Spinal cord (tissue), 10 donors: ENCODE measurements at places on chromosomes 6 and 20. TPM values are rescaled to one million over a fixed set of nuclear protein-coding genes. Genes with fewer than 3 reads are reported as not detected.

The KIFC1 gene
- 6.7 TPM for total RNA-seq

The NRSN1 gene
- total RNA-seq = 3.2 TPM

The TSBP1 gene
- total RNA-seq = not detected

The FAM209B gene
- total RNA-seq = not detected

The CNKSR3 gene
- total RNA-seq = 4.9 TPM

The PI16 gene
- 47.4 TPM for total RNA-seq

The RGS17 gene
- 40.8 TPM for total RNA-seq

The NHLRC1 gene
- 2.4 TPM for total RNA-seq

DNA sequence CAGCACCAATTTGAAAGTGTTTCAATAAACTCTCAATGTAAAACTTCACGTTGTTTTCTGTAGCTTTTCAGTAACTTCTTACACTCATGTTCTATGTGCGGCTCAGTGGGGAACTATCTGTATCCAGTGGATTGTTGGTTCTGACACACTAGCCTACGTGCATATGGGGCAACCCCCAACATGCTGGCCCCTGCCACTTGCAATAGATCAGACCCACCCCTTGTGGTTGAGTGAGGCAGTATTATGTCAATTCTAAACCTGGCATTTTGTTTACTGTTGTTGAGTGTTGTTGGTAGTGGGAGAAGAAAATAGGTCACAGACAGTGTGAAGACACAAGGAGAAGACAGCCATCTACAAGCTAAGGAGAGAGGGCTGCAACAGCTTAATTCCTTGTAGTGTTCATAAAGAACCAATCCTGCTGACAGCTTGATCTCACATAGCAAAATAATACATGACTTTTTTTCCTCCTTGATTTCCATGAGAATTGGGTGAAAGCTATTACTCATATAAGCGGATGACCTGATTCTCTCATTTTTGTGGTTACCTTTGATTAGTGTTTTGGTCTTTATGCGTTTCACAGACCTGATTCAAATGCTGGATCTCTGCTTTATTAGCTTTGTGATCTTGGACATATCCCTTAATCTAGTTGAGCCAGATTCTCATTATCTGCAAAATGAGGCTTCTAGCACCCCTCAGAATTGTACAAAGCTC is 320.4 kb downstream of the LAMA2 start:
- no peaks in the 10 kb centered on the region for H3K27me3 ChIP-seq
- H3K27ac ChIP-seq = no peak overlapping the region
- no peaks in the 10 kb centered on the region for H3K36me3 ChIP-seq
- DNase-seq = no peak

DNA sequence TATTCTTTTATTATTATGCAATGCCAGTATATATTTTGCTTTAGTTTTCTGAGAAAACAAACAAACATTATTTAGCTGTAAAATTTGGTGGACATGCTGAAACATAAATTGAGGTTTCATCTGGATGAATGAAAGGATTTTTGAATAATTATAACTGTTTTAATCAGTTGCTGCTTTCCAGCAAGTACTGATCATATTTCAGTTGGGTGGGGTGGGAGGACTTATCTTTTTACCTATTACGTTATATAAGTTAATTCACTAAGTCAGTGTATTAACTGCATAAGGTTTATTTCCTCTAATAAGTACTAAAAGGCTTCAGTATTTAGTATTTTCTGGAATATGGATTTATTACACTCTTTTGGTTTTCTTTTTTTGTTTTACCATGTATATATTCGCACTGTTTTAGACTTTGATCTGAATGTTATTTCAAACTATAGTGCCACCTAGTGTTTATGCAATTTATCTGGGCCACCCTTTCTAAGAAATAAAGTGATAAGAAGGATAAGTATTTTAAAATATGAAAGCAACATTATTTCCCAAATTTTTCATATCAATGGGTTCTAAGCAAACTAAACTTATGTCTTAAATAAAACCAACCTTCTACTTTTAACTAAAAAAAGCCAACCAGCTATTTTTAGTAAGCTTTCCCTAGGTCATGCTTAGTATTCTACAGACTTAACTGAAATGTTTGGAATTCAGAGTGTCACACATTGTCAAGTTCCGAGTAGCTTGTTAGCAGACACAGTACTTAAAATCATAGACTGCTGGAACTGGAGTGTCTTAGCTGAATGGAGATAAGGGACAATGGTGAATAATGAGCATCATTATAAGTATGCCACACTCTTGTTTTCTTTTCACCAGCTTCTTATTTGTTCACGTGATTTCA is 105.4 kb upstream of the MCHR2 start:
- H3K4me1 ChIP-seq = no peaks in the 10 kb centered on the region
- no peak overlapping the region for H3K27ac ChIP-seq
- no peaks in the 10 kb centered on the region for H3K27me3 ChIP-seq
- no peaks in the 10 kb centered on the region for H3K36me3 ChIP-seq
- H3K4me3 ChIP-seq = no peak overlapping the region
- no peak for DNase-seq

DNA sequence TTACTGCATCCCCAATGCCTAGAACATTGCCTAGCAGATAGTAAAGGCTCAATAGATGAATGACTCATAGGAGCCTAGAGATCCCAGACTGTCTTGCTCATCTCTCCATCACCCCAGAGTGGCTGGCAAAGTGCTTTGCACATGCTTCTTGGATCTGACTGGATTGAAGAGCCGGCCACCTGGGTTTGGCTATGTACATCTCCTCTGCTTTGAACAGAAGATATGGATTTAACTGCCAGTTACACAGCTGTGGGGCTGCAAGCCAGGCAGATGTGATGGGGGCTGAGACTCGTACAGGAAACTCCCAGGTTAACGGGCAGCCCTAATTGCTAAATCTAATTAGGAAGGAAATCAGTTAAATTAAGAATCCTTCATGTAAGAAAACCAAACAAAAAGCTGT is 28.6 kb downstream of the MYLIP start:
- H3K4me1 ChIP-seq = peaks cover 5% of the 10 kb centered on the region
- no peak overlapping the region for H3K27ac ChIP-seq
- peak; percentile 20 for DNase-seq
- H3K4me3 ChIP-seq = no peak overlapping the region
- no peaks in the 10 kb centered on the region for H3K27me3 ChIP-seq

GRCh38 chr6:38552121-38552520 is 87.6 kb downstream of the BTBD9 start:
- DNase-seq = no peak
- H3K27ac ChIP-seq = no peak overlapping the region
- H3K4me1 ChIP-seq = no peaks in the 10 kb centered on the region
- H3K4me3 ChIP-seq = no peak overlapping the region
- no peaks in the 10 kb centered on the region for H3K36me3 ChIP-seq
- H3K27me3 ChIP-seq = no peaks in the 10 kb centered on the region

DNA sequence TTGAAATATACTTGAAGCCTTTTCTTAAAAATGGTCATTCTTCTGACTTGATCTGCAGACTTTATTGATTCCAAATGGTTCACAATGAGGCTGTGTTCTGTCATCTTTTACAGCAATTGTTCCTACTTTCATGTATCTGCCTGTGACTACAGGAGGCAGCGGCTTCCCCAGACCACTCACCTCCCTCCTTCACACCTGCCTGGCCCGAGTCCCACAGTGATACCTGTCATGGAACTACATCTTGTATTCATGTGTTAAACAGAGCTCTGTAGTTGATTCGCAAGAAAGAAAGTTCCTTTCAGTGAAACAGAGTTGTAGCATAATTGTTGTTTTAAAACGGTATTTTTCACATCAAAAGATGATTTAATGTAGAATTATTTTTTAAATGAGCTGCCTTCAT is 673.5 kb upstream of the AGPAT4 start:
- DNase-seq = no peak
- H3K27me3 ChIP-seq = no peaks in the 10 kb centered on the region
- H3K36me3 ChIP-seq = no peaks in the 10 kb centered on the region
- peaks cover 3% of the 10 kb centered on the region for H3K4me1 ChIP-seq

DNA sequence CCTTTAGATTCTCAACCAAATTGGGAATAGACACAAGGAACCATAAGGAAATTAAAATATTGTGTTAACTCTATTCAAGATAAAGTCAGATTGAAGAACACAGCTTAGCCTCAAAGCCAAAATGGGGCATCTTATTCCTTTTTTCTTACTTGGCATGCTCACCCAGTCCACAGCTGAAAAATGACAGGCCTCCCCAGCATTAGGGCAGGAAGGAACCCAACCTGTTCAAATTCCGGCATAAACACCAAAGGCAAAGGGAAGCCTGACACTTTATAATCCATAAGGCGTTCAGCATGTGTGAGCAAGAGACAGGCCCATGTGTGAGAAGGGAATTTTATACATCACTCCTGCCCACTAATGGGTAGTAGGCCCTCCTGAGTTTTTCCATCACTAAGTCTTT is 2.9 kb downstream of the BEND6 start:
- DNase-seq = no peak
- H3K27me3 ChIP-seq = peaks cover 11% of the 10 kb centered on the region

DNA sequence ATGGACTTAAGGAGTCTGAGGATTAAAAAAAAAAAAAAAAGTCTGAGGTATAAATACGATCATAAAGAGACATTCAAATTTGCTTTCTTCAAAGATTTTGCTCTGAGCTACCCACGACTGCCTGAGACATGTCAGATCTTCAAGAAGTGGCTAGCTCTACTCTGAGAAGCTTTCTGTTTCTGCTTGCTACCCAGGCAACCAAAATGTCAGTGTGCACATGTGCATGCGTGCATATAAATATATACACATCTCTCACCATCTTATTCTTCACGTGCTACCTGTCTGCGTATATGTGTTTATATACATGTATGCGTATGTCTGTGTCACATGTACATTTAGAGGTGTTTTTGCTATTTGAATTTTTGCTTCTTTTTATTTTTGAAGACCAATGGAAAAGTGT is 299.6 kb upstream of the STXBP5 start:
- no peaks in the 10 kb centered on the region for H3K27me3 ChIP-seq
- no peaks in the 10 kb centered on the region for H3K36me3 ChIP-seq
- H3K4me1 ChIP-seq = no peaks in the 10 kb centered on the region
- peak; percentile 61 for DNase-seq
- no peak overlapping the region for H3K27ac ChIP-seq
- no peak overlapping the region for H3K4me3 ChIP-seq

- no peak for DNase-seq
- H3K27ac ChIP-seq = no peak overlapping the region
- H3K27me3 ChIP-seq = peaks cover 7% of the 10 kb centered on the region
- peaks cover 41% of the 10 kb centered on the region for H3K4me1 ChIP-seq
- peaks cover 15% of the 10 kb centered on the region for H3K36me3 ChIP-seq
These were observed 770 bp downstream of the ULBP3 start for GRCh38 chr6:150068151-150068550.

DNA sequence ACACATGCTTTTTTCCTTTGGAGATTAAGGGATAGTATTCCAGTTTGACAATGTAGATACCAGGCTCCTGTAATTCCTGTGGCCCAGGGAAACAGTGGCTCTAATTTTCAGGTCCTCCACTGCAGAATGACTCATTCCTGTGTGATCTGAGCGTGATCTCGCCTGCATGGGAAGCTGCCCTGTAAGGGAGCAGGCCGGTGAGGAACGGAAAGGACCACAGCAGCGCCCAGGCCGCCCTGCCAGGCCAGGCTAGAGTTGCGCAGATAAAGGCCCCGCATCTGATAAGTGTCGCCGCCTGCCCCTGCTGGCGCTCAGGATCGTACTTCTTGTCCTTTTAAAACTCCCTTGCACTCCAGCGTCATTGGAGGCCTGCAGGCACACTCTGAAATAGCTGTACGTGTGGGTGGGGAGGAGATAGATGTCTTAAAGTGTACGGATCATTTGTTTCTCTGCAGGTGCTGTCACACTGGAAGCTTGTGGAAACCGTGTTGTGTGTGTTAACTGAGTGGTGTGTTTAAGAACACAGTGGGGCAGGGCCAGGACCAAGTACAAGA is 60.7 kb downstream of the SYNJ2 start:
- no peak overlapping the region for H3K4me3 ChIP-seq
- no peak overlapping the region for H3K27ac ChIP-seq
- peaks cover 20% of the 10 kb centered on the region for H3K36me3 ChIP-seq
- peaks cover 23% of the 10 kb centered on the region for H3K4me1 ChIP-seq
- H3K27me3 ChIP-seq = no peaks in the 10 kb centered on the region

DNA sequence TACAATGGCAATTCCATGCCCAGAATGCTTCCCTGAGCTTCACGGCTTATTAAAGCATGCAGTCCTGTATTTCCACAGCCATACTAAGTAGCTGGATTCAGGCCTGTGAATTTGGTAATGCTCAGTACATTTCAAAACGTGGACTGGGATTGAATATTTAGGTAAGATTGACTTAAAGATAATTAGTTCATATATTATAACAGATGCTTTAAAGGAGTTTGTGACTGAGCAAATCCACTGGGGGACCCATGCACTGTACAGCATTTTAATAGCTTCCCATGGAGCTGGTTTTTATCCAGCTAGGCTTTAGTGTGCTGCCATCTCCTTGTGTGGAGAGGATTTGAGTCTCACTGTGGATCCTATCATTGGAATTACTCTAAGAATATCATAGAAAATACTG is 420.9 kb upstream of the FLRT3 start:
- H3K36me3 ChIP-seq = no peaks in the 10 kb centered on the region
- no peak for DNase-seq
- H3K4me3 ChIP-seq = no peak overlapping the region
- H3K27me3 ChIP-seq = no peaks in the 10 kb centered on the region
- H3K4me1 ChIP-seq = no peaks in the 10 kb centered on the region
- H3K27ac ChIP-seq = no peak overlapping the region

DNA sequence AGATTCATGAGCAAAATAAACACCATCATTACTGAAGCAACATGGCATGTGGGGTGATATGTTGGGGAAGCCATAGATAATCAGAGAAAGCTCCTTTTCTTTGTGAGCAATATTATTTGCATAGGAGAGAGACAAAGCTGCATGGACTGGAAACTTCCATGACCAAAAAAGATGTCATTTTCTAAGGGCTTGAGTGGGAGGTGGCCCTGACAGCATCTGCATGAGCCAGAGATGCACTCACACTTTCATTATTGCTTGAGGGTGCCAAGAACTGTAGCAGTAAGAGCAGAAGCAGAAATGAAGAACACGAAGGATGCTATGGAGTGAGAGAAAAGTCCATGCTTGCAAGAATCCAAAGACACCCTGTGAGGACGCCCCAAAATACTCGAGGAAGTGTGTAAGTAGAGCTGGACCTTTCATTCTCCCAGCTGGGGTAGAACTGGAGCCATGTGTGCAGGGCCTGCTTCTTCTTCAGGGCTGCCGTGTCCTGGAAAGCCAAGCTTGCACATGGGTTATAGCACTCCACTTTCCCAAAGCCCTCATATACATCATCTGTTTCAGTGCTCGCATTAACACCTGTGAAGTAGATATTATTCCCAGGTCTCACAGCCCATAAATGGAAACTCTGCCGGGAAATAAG is 851.2 kb downstream of the DHX35 start:
- H3K27ac ChIP-seq = no peak overlapping the region
- H3K4me3 ChIP-seq = no peak overlapping the region
- no peaks in the 10 kb centered on the region for H3K27me3 ChIP-seq
- no peaks in the 10 kb centered on the region for H3K36me3 ChIP-seq
- DNase-seq = no peak
- H3K4me1 ChIP-seq = no peaks in the 10 kb centered on the region

GRCh38 chr6:499617-500016 is 108.1 kb downstream of the IRF4 start:
- peaks cover 15% of the 10 kb centered on the region for H3K36me3 ChIP-seq
- H3K4me3 ChIP-seq = no peak overlapping the region
- no peaks in the 10 kb centered on the region for H3K27me3 ChIP-seq

GRCh38 chr20:44693627-44694026 is 21.5 kb upstream of the CCN5 start:
- DNase-seq = no peak
- H3K27ac ChIP-seq = no peak overlapping the region
- H3K27me3 ChIP-seq = no peaks in the 10 kb centered on the region
- no peak overlapping the region for H3K4me3 ChIP-seq
